GM12864 (cell line): ENCODE measurements at places on chromosomes 11 and 22.

DNA sequence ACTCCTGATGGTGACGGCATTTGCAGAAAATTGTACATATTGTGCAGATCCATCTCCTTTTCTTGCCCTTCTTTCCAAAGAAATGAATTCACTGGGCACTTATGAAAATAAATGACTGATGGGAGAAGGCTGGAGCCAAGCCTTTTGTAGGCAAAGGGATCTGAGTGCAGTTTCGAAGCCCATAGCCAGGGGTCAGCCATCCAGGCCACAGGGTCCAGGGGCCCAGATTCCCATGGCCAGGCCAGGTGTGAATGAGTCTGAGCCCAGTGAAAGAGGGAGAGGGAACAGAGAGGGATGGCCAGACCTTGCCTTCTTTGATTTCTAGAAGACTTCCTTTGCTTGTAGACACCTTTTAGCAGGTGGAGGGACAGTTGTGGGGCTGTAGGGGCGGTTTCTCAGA lies 209.1 kb downstream of the KIRREL3 start:
- no peak for DNase-seq

DNA sequence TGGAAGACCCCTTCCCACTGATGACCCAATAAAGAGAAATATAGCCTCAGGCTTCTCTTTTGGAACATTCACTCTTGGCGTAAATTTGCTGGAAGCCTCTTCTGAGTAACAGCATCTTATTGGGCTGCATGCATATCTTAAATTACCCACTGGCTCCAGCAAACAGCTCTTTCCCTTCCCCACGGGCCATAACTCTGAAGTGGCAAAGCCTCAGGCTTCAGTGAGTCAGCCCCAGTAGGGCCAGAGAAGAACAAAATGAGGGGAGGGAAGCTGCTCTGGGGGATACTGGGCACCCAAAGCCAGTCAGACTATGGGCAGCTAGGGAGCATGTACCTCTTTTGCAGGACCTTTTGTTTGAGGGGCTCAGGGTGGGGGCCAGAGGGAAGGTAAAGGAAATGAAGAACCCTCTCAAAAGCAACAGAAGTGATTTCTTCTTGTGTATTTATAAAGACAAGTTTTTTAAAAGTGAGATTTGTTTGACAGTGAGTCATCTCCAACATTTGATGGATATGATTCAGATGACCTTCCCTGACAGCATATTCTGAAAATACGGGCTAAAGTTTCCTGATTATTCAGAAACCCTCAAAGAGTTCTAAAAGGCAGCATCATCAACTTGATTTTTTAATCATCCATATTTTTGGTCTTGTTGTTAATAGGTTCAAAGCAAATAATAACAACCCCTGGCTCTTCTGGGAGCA lies 203.4 kb downstream of the KIF18A start:
- no peak for DNase-seq

DNA sequence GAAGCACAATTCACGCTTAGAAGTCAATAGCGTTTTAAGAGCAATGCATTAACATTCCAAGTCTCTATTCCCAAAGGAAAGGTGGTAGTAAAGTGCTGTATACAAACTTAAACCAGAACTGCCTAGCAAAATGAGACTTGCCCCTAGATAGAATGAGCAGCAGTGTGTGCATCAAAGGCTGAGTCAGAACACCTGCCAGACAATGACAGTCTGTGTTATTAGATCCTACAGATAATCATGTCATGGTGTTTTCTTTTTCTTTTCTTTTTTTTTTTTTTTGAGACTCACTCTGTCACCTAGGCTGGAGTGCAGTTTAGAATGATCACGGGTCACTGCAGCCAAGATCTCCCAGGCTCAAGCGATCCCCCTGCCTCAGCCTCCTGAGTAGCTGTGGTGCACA lies 1.6 kb downstream of the RTCB start:
- no peak for DNase-seq

- no peak for DNase-seq
Measured at GRCh38 chr11:2401436-2401984, 960 bp downstream of the TSSC4 start.

DNA sequence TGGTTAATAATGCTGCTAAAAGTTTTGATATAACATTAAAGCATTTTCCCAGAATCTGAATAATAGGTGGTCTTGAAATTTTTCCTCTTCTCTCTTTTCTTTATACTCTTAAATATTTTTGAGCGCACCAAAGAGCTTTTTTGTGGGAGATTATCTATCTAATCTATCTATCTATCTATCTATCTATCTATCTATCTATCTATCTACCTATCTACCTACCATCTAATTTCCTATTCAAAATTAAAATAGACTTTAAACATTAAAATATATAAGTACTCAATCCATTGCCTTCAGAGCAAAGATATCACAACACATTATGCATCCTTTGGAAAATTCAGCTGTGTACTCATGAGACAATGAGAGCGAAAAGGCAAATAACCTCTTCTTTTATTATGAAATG lies 55.8 kb downstream of the ELMOD1 start:
- no peak for DNase-seq

GRCh38 chr11:24575392-24575791 lies 78.5 kb downstream of the LUZP2 start:
- no peak for DNase-seq

GRCh38 chr11:130604606-130605005 lies 156.2 kb downstream of the ADAMTS15 start:
- no peak for DNase-seq

DNA sequence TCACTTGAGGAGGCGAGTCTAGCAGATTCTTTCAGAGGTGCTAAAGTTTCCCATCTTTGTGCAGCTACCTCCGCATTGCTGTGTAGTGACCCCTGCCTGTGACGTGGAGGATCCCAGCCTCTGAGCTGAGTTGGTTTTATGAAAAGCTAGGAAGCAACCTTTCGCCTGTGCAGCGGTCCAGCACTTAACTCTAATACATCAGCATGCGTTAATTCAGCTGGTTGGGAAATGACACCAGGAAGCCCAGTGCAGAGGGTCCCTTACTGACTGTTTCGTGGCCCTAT lies 8.9 kb upstream of the SAMM50 start:
- no peak for DNase-seq

- no peak for DNase-seq
Measured at GRCh38 chr11:29190313-29190712, 826.5 kb downstream of the KCNA4 start.

DNA sequence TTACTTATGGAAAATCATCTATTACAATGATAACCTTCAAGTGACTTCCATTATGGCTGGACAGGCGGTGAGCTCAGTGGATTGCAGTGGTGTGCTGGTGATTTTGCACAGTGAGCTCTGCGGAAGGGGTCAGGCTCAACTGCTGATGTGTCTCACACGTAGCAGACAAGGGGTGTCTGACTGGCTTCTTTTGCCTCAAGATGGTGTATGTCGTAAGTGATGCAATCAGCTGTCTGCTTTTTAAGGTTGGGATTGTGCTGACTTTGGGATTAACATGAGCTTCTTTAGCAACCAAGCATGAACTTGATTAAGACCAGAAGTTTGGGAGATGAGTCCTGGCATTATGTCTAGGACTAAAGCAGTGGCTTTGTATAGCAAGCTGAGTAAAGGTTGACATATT lies 49.5 kb downstream of the POLD3 start:
- DNase-seq, result no peak

DNA sequence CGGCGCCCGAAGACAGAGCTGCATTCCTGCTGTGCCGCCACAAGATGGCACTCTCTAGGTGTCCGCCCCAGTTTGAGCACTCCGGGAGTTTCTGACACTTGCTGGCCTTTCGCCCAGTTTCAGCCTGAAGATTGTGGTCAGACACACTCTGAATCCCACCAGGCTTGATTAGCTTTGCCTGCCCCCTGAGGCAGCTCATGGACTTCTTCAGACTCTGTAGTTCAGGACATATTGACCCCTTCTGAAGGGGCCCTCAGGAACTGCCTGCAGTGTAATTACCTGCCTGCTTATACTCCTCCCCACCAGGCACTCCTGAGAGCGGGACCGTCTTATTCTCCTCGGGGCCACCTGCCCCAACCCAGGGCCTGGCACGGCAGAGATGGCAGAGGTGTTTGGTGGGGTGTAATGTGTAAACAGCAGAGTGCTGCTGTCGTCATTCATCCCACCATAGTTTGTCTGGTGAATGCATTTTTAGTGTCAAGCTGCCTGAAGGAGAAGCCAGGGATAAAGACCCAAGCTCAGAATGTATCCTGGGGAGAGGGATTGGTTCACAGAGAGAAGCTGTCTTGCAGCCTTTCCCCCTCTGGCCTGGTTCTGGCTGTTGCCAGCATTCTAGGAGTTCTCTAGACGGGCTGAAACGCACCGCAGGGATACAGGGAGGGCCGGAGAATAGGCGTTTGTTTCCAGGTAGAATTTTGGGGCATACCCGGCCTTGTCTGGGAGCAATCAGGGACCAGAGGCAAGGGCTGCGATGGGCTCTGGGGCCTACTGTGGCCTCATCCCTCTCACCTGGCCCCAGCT lies 46.4 kb downstream of the EIF3F start:
- peak; percentile 2 for DNase-seq
